ENCODE measurements at places on chromosomes 12 and 14.

- no peaks in the 10 kb centered on the region for H3K27me3 ChIP-seq
- no peak overlapping the region for H3K27ac ChIP-seq
- no peak for DNase-seq
Observed at GRCh38 chr12:85621041-85621440, 215.2 kb downstream of the RASSF9 start.

DNA sequence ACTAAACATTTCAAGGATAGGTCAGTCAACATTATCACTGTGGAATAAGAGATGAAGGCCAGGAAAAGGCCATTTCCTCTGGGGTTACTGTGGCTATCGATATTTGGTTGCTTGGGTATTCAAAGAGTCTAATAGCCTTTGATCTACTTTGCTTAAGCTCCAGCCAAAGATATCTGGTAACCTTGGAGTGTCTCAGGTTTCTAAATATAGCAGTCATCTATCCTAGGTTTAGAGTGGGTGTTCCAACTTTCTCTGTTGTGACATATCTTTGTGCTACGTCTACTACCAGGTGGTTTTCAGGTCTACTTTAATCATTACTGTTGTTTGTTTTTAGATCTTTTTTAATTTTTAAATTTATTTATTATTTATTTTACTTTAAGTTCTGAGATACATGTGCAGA, 42.4 kb downstream of the RDH12 start:
- no peak overlapping the region for H3K4me3 ChIP-seq
- DNase-seq = no peak
- H3K27me3 ChIP-seq = no peaks in the 10 kb centered on the region
- H3K4me1 ChIP-seq = peaks cover 3% of the 10 kb centered on the region
- no peak overlapping the region for H3K27ac ChIP-seq

GRCh38 chr14:61535458-61535857, 159.9 kb upstream of the HIF1A start:
- H3K36me3 ChIP-seq = no peaks in the 10 kb centered on the region
- no peak overlapping the region for H3K4me3 ChIP-seq
- peak overlapping the region; percentile 98 for H3K27ac ChIP-seq
- H3K4me1 ChIP-seq = peaks cover 82% of the 10 kb centered on the region
- H3K27me3 ChIP-seq = no peaks in the 10 kb centered on the region
- DNase-seq = no peak

- H3K4me3 ChIP-seq = no peak overlapping the region
- no peaks in the 10 kb centered on the region for H3K27me3 ChIP-seq
- no peaks in the 10 kb centered on the region for H3K4me1 ChIP-seq
Observed at GRCh38 chr12:23671881-23672280, 277.6 kb downstream of the SOX5 start.

- H3K4me3 ChIP-seq = no peak overlapping the region
- no peaks in the 10 kb centered on the region for H3K27me3 ChIP-seq
- no peak overlapping the region for H3K27ac ChIP-seq
- no peak for DNase-seq
- H3K36me3 ChIP-seq = peaks cover 36% of the 10 kb centered on the region
Observed at GRCh38 chr14:50649691-50650090, 18.4 kb downstream of the SAV1 start.

DNA sequence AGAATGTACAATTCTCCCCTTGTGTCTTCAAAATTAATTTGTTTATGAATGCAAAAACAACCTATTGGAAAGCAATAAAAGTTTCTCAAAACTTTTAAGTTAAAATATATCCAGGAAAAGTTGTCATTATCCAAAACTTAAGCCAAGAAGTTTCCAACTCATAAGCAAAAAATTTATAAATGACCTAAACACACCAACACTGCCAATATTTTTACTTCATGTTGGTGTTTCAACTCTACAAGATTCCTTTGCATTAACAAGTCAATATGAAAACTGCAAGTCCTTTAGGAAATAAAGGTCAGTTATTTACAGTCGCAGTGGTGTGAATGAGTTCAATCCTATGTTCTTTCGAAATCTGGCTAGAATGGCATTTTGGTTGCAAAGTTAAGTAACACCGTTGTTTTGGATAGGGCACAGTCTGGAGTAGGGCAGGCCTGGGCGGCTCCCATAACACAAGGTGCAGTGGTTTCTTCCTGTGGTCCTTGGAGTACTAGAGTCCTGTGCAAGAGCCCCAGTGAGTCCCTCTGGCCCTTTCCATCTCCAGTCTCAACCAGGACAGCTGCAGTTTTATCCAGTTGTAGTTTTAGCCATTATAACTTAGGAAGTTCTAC, 151.4 kb downstream of the MED13L start:
- no peaks in the 10 kb centered on the region for H3K36me3 ChIP-seq
- no peak overlapping the region for H3K4me3 ChIP-seq
- DNase-seq = no peak
- H3K4me1 ChIP-seq = peaks cover 47% of the 10 kb centered on the region
- no peaks in the 10 kb centered on the region for H3K27me3 ChIP-seq
- H3K27ac ChIP-seq = peak overlapping the region; percentile 18

DNA sequence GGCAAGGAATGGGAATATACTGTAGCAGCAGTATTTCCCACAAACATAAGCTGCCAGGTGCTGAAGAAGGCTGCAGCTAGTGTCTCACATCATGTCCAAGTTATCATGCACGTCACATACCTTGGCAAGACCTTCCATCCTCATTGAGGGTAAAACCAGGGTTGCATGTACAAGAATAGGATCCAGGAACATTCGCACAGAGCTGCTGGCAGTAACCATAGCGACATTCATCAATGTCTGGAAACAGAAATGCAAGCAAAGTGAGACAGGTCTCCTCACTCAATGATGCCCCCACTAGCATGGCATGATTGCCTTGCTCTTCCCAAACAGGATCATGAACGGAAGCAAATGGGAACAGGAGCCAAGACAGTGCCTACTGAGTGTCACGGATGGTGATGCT, 23.8 kb upstream of the TC2N start:
- H3K4me1 ChIP-seq = no peaks in the 10 kb centered on the region
- H3K36me3 ChIP-seq = no peaks in the 10 kb centered on the region
- no peak overlapping the region for H3K27ac ChIP-seq
- no peak for DNase-seq

DNA sequence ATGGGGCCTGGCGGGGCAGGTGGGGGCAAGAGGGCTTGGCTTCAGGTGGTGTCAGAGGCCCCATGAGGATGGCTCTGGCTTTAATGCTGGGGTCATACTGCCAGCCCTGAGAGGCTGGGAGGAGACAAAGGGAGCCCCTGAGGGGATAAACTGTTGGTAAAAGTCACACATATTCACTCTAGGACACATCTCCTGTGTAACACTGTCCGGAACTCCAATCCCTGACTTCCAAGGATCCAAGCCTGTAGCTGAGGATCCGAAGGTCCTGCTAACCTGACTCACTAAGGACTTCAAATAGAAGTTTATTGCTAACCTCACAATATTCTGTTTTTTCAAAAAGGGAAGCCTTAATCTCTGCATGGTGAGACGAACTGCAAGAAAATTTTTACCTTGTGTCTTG, 39.2 kb upstream of the GPR68 start:
- H3K27me3 ChIP-seq = no peaks in the 10 kb centered on the region
- H3K4me3 ChIP-seq = no peak overlapping the region
- H3K27ac ChIP-seq = peak overlapping the region; percentile 67
- peaks cover 86% of the 10 kb centered on the region for H3K36me3 ChIP-seq
- DNase-seq = no peak

DNA sequence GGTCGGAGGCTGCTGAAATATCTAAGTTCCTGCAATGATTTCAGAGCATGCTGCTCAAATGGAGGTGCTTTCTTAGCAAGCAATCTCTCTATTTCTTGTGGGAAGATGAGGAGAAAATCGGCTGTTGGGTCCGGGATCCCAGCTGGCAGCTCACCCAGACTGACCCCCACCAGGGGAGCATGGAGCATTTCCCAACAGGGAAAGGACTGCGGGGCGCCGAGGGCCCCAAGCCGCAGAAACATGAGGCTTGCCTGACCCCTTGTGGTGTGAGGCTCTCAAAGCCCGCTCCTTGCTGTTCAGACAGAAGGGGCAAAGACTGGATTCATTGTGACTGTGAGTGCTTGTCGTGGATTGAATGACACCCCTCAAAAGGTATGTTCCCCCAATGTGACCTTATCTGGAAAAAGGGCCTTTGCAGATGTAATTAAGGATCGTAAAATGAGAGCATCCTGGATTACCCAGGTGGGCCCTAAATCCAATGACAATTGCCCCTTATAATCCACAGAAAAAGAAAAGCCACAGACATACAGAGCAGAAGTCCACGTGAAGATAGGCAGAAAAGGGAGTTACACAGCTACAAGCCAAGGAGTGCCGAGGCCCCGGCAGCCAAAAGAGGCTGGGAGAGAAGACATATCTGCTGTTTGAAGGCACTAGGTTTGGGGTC, 116.3 kb upstream of the VASH1 start:
- no peaks in the 10 kb centered on the region for H3K27me3 ChIP-seq
- no peaks in the 10 kb centered on the region for H3K36me3 ChIP-seq
- H3K4me1 ChIP-seq = no peaks in the 10 kb centered on the region
- H3K4me3 ChIP-seq = no peak overlapping the region
- H3K27ac ChIP-seq = no peak overlapping the region

- H3K27ac ChIP-seq = no peak overlapping the region
- H3K4me1 ChIP-seq = peaks cover 13% of the 10 kb centered on the region
- no peaks in the 10 kb centered on the region for H3K27me3 ChIP-seq
- no peaks in the 10 kb centered on the region for H3K36me3 ChIP-seq
Observed at GRCh38 chr12:82803201-82803600, 116.5 kb downstream of the TMTC2 start.

DNA sequence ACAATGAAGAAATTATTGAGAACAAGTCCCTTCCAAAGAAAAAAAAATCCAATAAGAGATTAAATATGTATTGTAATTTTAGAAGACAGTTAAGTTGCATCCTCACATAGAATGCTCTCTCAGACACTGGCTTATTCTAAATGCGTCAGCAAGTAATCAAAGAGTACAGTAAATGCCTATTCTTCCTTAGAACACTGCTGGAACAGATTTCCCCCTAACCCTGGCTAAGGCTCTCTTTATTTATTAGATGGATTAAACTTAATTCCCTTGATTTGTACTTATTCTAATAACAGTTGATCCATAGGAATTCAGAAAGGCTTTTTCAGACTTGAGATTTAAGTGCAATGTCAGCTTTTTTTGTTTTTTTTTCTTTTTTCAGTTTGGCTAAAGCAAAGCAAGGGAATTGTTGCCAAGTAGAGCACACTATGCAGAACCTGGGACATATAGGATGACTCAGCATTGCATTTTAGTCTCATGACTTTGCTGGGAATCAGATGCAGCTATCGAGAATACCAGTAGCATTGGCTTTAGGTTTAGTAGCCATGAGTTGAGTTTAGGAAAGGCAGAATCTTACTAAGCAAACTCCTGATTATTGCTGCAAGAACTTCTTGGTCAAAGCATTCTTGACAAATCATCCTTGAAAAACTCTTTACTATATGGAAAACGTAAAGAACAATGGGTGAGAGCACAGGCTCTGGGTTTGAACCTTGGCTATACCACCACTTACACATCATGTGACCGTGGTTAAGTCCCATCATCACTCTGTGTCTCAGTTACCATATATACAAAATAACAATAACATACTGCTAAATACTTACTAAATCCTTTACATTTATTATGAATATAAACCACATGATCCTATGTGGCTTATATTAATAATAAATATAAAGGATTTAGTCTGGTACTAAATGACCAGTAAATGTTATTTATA, 26.7 kb downstream of the MED21 start:
- H3K27me3 ChIP-seq = no peaks in the 10 kb centered on the region
- peaks cover 10% of the 10 kb centered on the region for H3K4me1 ChIP-seq
- H3K36me3 ChIP-seq = no peaks in the 10 kb centered on the region
- DNase-seq = no peak
- no peak overlapping the region for H3K4me3 ChIP-seq

GRCh38 chr14:44609201-44609600, 102.1 kb upstream of the FSCB start:
- H3K27ac ChIP-seq = no peak overlapping the region
- no peaks in the 10 kb centered on the region for H3K36me3 ChIP-seq
- H3K4me3 ChIP-seq = no peak overlapping the region
- DNase-seq = no peak

DNA sequence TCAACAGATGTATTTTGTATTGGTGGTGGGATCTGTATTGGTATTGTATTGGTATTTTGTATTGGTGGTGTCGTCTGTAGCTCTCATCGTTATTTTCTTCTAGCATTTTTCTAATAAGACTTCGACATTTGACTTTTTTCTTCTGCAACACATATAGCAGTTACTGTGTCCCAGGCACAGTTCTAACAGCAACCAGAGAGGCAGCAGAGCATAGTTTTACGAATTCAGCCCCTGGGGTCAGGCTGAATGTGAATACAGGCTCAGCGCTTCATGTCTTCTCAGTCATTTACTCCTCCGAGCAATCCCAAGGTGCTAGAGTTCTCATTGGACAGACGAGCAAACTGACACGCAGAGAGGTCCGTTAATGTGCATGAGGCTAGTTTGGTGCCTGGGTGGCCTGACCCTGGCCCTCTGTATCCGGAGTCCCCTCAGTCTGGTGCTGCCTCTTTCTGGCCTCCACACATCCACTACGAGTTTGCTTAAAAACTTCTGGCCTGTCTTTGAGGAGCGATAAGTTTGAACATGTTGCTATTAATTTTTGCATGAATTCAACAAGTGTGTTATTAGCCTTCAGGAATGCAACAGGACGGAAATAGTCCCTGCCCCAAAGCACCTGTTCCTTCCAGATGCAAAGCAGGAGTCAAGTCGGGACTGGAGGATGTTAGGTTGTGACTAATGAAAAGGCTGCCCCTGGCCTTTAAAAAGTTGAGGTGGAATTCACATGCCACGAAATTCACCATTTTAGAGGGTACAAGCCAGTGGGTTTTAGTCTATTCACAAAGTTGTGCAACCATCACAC, 87.0 kb downstream of the GLT1D1 start:
- no peaks in the 10 kb centered on the region for H3K27me3 ChIP-seq
- no peak overlapping the region for H3K27ac ChIP-seq
- no peaks in the 10 kb centered on the region for H3K4me1 ChIP-seq
- no peak for DNase-seq
- H3K36me3 ChIP-seq = no peaks in the 10 kb centered on the region

- no peak overlapping the region for H3K27ac ChIP-seq
- no peak overlapping the region for H3K4me3 ChIP-seq
- H3K4me1 ChIP-seq = no peaks in the 10 kb centered on the region
- DNase-seq = no peak
- H3K27me3 ChIP-seq = no peaks in the 10 kb centered on the region
Observed at GRCh38 chr12:8011331-8011730, 21.2 kb upstream of the FOXJ2 start.

- no peak for DNase-seq
- no peak overlapping the region for H3K4me3 ChIP-seq
- no peaks in the 10 kb centered on the region for H3K4me1 ChIP-seq
- no peaks in the 10 kb centered on the region for H3K27me3 ChIP-seq
- no peak overlapping the region for H3K27ac ChIP-seq
Observed at GRCh38 chr12:76927170-76927784, 48.5 kb upstream of the CSRP2 start.

- no peak for DNase-seq
- H3K4me3 ChIP-seq = no peak overlapping the region
- H3K27me3 ChIP-seq = no peaks in the 10 kb centered on the region
- H3K4me1 ChIP-seq = peaks cover 7% of the 10 kb centered on the region
- H3K27ac ChIP-seq = no peak overlapping the region
Observed at GRCh38 chr14:22474730-22475351, 114.2 kb downstream of the DAD1 start.

Measured in RWPE2 (cell line).